ENCODE measurements at places on chromosomes 6 and 20.

GRCh38 chr6:156613996-156614395 lies 163.2 kb upstream of the ARID1B start:
- DNase-seq, result no peak

GRCh38 chr6:144065213-144065660 lies 30.1 kb downstream of the SF3B5 start:
- DNase-seq, result peak; percentile 25

GRCh38 chr20:39825950-39826349 lies 863.1 kb downstream of the MAFB start:
- DNase-seq, result no peak

DNA sequence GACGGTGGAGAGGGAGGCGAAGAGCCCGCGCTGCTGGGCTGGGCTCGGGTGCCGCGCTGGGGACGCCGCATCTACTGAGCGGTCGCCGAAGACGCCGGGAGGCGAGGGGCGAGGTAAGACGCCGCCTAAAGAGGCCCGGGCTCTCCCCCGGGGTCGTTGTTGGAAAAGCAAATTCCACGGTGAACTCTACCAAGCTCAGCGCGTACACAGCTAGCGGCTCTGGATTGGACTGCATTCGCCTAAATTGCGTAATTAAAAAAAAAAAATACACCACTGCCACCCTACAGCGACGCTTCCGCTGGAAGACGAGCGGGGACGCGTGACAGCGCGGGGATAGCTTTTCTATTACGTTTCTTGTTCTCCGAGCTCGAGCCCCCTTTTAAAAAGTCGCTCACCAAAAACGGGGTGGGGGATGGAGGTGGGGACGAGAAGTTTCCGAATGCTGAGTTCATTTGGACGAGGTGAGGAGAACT lies 92.0 kb upstream of the PRDM1 start:
- peak; percentile 45 for DNase-seq

DNA sequence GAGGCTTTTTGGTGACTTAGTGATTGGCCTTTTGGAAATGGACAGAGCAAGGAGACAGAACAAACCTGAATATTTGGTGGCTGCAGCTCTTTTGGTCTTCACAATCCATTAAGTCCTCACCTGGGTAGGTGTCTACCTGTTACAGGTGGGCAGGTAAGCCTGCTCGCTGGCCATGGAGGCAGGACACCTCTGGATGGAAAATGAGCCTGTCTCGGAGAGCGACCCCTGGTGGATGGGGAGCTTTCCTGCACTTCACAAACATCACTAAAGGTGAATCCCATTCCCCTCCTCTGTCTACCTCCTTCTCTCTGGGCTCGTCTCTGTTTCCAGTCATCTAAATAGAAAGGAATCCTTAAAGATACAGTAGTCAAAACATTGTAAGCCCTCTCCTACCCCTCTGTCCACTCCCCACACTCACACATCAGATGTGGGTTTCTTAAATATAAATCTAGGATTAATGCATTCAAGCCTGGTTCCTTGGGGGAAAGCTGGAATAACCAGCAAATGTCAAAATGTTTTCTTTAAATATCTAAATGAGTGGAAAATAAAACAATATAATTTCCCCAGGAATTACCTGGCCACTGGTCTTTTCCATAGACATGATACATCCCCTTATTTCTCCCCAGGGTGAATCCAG lies 304.9 kb downstream of the CDH26 start:
- DNase-seq, result peak; percentile 53

DNA sequence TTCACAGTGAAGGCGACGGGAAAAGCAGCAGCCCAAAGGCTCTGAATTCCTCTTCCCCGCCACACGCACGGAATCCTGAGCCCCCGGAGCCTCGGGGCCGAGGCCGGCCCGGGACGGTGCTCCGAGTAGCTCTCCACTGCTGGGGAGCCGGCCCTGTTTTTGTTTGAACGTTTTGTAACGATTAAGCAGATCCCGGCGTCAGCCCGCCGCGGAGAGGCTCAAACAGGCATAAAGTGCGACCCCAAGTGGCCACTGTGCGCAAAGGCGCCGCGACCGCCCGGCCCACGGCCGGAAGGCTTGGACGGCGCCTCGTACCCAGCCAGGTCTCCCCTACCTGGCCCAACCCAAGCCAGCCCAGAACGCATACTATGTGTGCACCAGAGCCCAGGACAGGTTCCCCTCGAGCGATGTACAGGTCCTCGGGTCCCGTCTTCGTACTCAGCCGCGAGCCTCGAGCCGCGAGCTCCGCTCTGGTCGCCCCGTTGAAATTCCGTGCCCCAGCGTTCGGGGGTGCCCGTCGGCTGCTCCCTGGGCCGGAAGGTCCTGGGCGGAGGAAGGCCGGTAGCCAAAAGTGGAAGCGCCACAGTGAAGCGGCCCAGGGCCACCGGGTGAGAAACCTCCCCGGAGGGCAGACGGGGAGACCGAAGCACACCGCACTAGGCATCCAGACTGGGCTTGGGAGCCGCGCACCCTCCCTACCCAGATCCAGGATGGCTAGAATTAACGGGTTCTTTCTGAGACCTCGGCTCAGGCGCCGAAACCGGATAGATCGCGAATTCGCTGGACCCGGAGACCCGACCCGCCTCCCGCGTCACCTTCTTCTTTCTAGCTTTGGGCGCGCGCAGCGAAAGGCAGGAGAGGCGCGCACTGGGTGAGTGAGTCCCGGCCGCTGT lies 1.2 kb upstream of the MAFB start:
- DNase-seq, result peak; percentile 85

GRCh38 chr6:139820210-139820609 lies 445.8 kb upstream of the CITED2 start:
- no peak for DNase-seq
